ENCODE measurements at places on chromosomes 7 and 10.

GRCh38 chr10:120897343-120897742 is 46.2 kb downstream of the WDR11 start:
- no peak for DNase-seq

GRCh38 chr7:21962677-21963076 is 17.0 kb upstream of the CDCA7L start:
- DNase-seq, result no peak

- DNase-seq, result no peak
Observed at GRCh38 chr10:102808380-102808779, 28.8 kb downstream of the CYP17A1 start.

DNA sequence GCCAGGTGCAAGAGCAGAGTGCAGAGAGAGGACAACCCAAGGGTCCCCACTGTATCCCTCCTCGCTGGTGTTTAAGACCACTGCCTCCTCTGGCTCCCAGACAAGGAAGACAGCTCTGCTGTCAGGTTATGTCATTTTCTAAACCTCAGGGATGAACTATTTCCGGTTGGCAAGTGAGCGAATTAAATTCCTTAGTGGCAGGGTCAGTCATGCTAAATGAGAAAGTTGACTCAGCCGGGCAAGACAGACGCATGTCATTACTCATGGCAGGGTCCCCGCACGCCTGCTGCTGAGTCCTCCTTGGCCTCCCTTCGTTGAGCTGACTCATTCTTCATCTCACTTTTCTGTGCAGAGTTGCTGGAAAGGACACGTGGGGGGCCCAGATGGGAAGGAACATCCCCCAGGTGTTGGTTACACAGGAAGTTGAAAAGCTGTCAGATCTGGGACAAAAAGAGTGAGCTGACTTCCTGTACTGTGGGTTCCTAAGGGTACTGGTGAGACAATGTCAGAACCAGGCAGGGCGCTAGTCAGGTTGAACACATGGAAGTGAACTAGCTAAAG is 47.1 kb upstream of the UCN3 start:
- DNase-seq, result peak; percentile 60

GRCh38 chr10:132117636-132118190 is 52.0 kb downstream of the JAKMIP3 start:
- no peak for DNase-seq
